ENCODE measurements at places on chromosomes 13 and 19.

- DNase-seq = no peak
Observed at GRCh38 chr19:35773020-35773806, 2.2 kb upstream of the ARHGAP33 start.

DNA sequence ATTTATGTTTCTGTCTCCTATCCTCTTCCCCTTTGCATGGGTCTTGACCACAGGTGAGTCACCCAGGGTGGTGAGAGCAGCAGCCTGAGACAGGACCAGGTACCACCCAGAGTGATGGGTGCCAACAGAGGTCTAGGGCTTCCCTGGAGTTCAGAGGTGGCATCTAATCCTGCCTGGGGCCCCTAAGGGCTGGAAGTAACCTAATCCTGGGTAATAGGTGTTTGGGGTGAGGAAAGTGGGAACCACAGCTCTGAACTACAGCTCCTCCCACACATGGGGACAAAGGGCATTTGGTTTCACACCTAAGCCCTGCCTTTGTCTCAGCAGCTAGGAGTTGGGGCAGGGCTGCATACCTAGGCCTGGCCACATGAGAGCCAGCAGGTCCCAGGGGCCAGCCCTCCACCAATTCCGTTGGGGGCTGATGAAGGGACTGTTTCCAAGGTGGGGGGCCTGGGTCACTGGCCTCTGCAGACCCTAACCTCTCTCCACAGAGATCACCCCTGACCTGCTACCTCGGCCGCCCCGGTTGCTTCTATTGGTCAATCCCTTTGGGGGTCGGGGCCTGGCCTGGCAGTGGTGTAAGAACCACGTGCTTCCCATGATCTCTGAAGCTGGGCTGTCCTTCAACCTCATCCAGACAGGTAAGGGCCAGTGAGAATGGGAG is 8.0 kb downstream of the SPHK2 start:
- DNase-seq = no peak

DNA sequence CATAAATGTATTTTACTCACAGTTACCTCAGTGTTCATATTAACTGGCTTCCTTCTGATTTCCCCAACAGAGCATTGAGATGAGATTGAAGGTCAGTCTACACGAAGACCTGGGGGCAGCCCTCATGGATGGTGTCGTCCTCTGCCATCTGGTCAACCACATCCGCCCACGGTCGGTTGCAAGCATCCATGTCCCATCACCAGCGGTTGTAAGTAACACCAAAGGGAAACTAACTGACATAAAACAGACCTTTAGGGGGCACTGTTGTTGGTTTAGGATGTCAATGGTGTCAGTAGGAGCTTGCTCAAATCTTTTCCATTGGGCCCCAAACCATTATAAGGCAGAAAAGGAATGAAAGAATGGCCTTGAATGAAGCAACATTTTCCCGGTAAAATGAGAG is 68.2 kb downstream of the ESD start:
- DNase-seq = no peak

- DNase-seq = no peak
Observed at GRCh38 chr19:30679789-30680188, 307.6 kb downstream of the ZNF536 start.

DNA sequence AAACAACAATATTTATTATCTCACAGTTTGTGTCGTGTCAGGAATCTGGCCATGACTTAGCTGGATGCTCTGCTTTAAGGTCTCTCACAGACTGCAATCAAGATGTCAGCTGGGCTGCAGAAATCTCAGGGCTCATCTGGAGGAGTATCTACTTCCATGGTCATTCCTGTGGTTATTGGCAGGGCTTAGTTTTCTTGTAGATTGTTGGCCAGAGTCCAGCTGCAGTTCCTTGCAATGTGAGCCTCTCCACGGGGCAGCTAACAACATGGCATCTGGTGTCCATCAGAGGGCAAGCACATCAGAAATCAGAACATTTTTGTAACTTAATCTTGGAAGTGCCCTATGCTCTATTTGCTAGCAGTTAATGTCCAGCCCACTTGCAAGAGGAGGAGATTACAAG is 45.7 kb upstream of the TDRD3 start:
- DNase-seq = no peak

DNA sequence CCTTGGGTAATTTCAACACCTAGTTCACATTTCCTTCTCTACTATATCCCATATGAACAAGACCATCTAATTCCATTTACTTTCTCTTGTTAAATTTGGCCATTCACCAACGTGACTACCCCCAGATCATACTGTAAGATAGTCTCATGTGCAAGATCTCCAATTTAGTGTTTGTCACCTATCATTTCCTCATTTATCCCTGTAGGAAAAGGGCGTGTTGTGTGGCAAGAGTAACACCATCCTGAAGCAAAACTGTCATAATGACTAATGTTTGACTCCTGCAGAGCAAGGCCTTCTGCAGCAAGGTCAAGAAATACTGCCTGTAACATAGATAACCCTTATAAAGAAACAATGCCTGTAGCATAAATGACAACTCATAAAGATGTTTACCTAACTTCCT is 51.3 kb downstream of the SUCLA2 start:
- DNase-seq = no peak

GRCh38 chr19:6048348-6048747 is 62.0 kb downstream of the RFX2 start:
- DNase-seq = no peak

DNA sequence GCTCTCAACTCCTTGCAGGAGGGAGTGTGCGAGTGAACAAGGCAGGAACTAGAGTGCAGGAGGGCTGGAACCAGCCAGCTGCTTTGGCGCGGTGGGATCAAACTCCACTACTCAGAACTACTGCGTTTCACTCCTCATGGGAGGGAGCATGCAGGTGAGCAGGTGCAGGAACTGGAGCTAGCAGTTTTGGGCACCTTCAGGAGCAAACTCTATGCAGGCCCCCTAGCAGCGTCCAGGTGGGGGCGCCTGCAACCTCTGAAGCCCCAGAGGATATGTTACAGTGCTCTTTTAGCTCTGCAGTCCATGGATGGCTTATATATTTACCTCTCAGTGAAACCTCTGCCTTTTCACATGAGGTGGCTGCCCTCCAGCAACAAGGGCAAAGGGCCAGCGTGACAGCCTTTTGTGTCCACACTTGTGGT is 1303.4 kb downstream of the PCDH9 start:
- DNase-seq = no peak

DNA sequence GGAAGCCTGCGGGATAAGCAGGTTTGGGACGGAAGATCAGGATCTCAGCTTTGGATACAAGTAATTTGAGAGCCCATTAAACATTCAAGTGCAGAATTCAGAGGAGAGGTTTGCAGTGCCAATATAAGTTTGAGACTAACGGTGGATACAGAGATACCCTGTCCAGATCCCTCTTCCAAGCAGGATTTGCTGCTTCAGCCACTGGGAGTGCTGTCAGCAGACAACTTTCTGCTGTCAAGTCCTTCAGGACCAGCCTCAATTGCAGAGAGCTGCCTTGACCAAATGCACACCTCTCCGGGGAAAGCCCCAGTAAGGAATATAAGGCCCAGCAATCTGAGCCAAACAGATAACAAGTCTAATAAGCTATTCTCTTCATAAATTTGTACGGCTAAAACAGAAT is 46.1 kb upstream of the ZNF780A start:
- DNase-seq = no peak

GRCh38 chr19:38596057-38596981 is 21.4 kb downstream of the MAP4K1 start:
- DNase-seq = peak; percentile 71

- DNase-seq = no peak
Observed at GRCh38 chr13:82747291-82747690, 1135.0 kb downstream of the SLITRK1 start.

DNA sequence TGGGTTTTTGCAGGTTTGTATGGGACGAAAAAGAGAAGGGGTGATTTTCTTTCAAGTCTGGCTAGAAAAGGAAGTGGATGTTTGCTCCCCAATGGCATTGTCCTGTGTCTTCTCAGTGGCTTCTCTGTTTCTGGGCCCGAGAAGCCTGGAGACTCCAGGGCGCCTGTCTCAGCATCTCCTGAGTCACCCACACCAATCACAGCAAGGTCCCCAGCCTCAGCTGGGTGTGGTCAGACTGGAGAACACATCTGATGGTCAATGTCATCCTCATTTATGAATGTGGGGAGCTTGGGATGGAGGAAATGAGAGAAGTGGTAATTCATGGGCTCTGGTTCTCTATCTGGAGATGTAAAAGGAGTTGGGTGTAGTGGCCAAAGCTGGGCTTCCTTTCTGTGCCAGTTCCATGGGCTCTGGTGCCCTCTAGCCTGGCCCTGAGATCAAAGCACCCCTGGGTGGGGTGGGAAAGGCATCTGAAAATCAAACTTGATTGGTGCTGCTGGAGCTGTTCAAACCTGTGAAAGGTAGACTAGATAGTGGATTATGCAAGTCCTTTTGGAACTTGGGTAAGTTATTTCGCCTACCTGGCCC is 13.4 kb downstream of the RASL11A start:
- DNase-seq = no peak

- DNase-seq = no peak
Observed at GRCh38 chr19:1516395-1516753, 3.6 kb upstream of the ADAMTSL5 start.

- no peak for DNase-seq
Observed at GRCh38 chr19:57633832-57634131, 814 bp downstream of the ZNF211 start.

DNA sequence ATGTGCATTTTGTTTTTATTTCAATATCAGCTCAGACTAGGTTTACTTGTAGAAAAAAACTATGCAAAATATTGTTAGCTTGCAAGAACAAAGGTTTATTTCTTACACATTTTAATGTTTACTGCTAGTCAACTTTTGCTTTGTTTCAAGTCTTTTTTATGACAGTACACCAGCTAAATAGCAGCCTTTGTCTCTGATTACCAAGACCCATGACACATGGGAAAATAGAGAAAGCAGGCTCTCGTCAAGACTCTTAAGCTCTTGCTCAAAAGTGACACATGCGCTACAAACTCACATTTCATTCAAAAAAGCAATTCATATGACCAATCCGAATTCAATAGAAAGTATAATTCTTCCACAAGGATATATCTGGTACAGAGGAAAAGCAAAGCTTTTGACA is 642.3 kb upstream of the SLITRK1 start:
- no peak for DNase-seq

- no peak for DNase-seq
Observed at GRCh38 chr13:97027162-97027554, 32.9 kb upstream of the OXGR1 start.

- DNase-seq = no peak
Observed at GRCh38 chr13:99347911-99348451, 40.8 kb upstream of the GPR183 start.

GRCh38 chr13:46982856-46983582 is 86.2 kb upstream of the HTR2A start:
- no peak for DNase-seq

- DNase-seq = no peak
Observed at GRCh38 chr13:113184568-113185440, 23.7 kb downstream of the PCID2 start.

DNA sequence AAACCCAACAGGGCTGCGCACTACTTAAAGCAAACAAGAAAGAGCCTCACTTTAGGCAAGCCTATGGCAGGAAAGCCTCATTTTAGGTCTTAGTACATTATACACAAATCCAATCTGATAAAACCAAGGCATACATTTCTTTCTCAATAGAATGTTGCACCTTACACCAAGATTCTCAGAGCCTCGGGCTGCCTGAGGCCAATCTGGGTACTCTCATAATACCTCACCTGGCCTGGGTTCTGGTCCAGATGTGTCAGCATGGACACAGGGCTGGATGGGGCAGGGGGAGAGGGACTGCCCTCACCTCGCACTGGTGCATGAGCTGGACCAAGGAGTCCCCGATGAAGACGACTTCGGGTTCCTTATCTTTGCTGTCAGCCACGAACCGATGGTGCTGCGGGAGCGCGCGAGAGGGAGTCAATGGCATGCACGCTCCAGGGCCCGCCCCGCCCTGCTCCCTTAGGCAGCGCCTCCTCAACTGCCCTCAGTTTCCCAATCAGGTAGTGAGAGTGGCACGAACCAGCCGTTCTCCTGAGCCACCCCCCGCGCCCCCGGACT is at the start of gene PRR19:
Gene PRR19, plus strand, starts transcription at position 487 of the 558 bp plus-strand sequence. CDS start 7,453 bp downstream, outside the sequence.
- DNase-seq = no peak

DNA sequence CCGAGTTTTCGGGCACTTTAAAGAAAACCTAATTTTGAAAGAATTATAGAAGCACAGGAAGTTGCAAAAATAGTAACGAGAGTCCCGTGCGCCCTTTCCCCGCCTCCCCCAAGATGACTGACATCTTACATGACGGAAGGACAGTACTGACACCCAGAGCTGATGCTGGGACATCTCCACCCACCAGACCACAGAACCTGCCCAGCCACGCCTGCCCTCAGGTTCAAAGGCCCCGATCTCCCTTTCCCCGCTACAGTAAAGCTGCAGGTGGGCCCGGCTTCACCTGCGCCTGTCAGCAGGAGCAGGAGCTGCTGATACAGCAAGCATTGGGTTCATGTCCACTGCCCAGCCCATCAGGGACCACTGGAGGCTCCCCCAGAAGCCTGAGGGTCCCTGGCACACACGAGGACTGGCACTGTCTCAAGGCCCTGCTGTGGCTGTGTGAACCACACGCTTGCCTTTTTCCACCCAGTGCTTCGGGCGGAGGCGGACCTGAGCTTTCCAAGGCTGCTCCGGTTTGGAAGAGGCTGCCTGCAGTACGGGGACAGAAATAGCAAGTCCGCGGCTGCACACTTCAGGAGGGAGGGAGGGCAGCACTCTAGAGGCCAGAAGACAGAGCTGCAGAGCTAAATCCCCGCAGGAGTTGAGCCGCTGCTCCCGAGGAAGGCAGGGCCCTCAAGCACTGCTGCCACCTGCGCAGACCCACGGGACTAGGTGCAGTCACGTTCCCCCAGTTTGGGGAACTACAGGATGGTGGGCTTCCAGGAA is 8.7 kb downstream of the MAP2K2 start:
- DNase-seq = no peak

DNA sequence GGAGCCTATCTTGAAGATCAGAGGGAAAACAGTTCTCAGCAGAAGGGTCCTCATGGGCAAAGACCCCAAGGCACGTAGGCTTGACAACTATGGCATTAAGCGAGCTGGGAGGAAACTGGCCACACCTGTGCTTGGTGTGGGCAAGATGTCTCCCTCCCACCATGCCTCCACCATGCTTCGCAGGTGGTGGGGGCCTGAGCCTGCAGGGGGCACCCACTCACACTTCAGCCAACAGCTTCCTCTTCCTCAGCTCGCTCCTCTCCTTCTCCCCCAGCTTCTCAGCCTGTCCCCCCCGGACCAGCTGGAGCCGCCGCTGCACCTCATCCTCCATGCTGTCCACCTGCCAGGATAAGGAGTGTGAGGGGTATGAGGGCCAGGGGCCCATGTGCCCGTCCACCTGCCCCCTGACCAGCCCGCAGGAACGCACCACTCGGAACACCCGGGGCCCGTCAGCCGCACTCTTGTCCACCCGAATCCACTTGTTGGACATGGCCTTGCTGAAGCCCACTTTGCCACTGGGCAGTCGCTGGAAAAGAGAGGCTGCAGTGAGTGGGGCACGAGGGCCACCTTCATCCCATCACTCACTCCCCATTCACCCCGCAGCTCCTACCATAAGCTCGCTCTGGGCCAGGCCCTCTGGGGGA is 3.4 kb downstream of the FARSA start:
- no peak for DNase-seq

GRCh38 chr19:7349231-7349591 is 474 bp downstream of the ARHGEF18 start:
- DNase-seq = no peak

- DNase-seq = no peak
Observed at GRCh38 chr19:8526345-8527091, 12.6 kb upstream of the ZNF414 start.

- no peak for DNase-seq
Observed at GRCh38 chr19:273393-273792, 17.8 kb downstream of the PLPP2 start.
